ENCODE measurements at places on chromosomes 12 and 14. TPM values are rescaled to one million over a fixed set of nuclear protein-coding genes. Genes with fewer than 3 reads are reported as not detected.

ISM2 gene
- total RNA-seq = 0.19 TPM

LRFN5 gene
- total RNA-seq = 19.6 TPM

KRT85 gene
- total RNA-seq = not detected

LTB4R2 gene
- total RNA-seq = 1.9 TPM

VRTN gene
- total RNA-seq = not detected

DHRS2 gene
- not detected for total RNA-seq

RHNO1 gene
- total RNA-seq = 10.6 TPM

TMTC2 gene
- total RNA-seq = 14.1 TPM

WNT5B gene
- total RNA-seq = 13.4 TPM
